ENCODE measurements at places on chromosomes 5 and 9.

GRCh38 chr9:69759021-69759420 lies 790 bp downstream of the PTAR1 start:
- no peak for DNase-seq

GRCh38 chr9:69818750-69819345 lies 1.8 kb upstream of the CFAP95 start:
- no peak for DNase-seq

DNA sequence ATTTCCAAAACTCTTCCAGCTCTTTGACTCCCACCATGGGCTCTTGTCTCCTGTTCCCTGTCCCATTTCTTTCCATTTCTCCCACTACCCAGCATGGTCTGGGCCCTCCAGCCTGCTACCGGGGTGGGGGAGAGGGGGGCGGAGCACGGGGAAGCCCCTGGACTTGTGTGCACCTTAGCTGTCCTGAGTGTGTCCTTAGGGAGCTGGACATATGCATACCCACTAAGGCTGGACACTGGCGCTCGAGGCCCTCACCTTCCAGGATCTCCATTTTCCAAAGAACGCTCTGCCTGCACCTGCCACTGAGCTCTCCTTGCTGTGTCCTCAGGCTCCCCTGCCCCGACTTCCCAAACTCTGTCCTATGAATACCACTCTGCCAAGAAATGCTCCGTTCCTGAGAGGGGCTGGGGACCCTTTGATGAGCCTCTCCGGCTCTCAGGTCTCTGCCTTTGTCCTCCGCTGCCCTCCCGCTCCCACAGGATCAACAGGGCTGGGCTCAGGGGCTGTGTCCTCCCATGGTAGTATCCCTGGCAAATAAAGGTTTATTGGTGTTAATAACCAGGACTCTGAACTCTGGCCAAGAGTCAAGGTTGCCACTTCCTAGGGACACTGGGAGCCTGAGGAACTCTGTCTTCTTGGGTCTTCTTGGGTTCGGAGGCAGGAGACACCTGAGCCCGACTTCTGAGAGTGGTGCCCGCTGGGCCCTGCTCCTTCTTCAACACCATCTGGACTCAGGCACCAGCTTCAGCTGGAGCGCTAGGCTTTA lies 831 bp upstream of the SHROOM1 start:
- DNase-seq = no peak

DNA sequence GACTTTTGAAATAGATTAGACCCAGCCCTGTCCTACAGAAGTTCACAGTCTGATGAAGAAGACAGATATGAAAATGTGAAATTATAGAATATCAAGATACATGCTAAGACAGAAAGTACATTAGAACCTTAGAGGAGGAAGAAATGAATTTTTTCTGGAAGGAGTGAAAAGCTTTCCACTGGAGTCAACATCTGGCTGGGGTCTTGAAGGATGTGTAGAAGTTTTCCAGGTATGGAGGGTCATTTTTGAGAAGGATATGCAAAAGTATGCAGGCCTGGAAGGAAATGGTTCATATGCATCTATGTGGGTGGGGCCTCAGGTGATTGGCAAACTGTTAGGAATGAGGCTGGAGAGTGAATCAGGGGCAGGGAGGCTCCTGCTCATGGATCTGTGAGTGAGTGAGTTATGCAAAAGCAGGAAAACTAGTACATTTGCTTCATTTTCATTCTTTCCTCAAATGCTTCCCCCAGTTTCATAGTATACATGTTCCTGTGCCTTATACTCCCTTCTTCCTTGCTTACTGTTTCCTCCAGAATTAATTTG lies 142.3 kb downstream of the GRIA1 start:
- DNase-seq = no peak

GRCh38 chr9:5500441-5501235 lies 9.7 kb upstream of the PDCD1LG2 start:
- DNase-seq = no peak

GRCh38 chr5:89067362-89067761 lies 184.4 kb upstream of the MEF2C start:
- DNase-seq = no peak

Measured in SIG-M5 (cell line).